ENCODE measurements at places on chromosomes 12 and 14. TPM values are rescaled to one million over a fixed set of nuclear protein-coding genes. Genes with fewer than 3 reads are reported as not detected.

Gene MYF5
- not detected for total RNA-seq

Gene SETD1B
- total RNA-seq: 4.7 TPM

Gene CELA1
- total RNA-seq: not detected

Gene PPP1R36
- 3.5 TPM for total RNA-seq

Gene CLECL1
- total RNA-seq: not detected

Gene SLC38A1
- total RNA-seq: 149 TPM

DNA sequence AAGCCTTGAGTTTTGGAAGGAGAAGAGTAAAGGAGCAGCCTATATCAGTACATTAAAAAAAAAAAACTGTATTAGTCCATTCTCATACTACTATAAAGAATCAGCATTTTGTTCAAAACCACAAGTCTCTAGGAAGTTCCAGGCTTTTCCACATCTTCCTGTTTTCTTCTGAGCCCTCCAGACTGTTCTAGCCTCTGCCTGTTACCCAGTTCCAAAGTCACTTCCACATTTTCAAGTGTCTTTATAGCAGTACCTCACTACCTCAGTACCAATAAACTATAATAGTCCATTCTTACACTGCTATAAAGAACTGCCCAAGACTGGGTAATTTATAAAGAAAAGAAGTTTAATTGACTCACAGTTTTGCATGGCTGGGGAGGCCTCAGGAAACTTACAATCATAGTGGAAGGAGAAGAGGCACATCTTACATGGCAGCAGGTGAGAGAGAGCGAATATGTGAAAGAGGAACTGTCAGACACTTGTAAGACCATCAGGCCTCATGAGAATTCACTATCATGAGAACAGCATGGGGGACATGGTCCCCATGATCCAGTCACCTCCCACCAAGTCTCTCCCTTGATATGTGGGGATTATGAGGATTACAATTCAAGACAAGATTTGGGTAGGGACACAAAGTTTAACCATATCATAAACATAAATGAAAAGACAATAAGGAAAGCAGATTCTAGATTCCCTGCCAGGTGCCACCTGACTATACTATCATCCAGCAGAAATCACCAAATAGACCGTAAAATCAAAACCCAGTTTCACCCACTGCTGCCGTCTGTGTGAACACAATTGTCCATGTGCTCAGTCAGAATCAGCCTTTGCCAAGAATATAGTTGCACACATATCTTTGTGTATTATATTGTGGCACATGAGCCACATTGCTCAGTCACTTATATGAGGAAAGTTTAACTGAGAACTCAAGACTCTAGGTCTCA is 27.8 kb downstream of the TOGARAM1 start:
- no peak for DNase-seq

- DNase-seq: no peak
Measured at GRCh38 chr12:11896417-11896929, 174.3 kb upstream of the BCL2L14 start.

- no peak for DNase-seq
Measured at GRCh38 chr12:34601689-34602088, 579.4 kb downstream of the ALG10 start.

DNA sequence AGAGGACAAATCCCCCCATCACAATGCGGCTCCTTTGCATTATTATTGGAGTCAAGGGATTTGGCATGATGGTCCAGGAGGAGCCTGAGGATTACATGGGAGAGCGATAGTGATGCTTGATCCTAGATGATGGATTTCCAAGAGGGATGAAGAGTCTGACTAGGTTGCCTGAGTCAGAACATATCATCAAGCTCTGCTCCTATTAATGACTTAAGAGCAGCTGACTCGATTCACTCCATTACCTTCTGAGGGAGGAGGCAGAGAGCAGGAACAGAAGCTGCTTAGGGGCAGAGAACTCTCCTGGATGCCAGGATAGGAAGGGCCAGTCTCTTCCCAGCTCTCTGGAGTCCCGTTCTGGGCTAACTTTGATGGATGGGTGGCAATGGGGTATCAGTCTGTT is 54.0 kb upstream of the CISTR start:
- no peak for DNase-seq

GRCh38 chr14:20712904-20713303 is 24.3 kb downstream of the ANG start:
- DNase-seq: no peak

- DNase-seq: peak; percentile 87
Measured at GRCh38 chr12:68267892-68268396, 14.5 kb upstream of the IL22 start.

DNA sequence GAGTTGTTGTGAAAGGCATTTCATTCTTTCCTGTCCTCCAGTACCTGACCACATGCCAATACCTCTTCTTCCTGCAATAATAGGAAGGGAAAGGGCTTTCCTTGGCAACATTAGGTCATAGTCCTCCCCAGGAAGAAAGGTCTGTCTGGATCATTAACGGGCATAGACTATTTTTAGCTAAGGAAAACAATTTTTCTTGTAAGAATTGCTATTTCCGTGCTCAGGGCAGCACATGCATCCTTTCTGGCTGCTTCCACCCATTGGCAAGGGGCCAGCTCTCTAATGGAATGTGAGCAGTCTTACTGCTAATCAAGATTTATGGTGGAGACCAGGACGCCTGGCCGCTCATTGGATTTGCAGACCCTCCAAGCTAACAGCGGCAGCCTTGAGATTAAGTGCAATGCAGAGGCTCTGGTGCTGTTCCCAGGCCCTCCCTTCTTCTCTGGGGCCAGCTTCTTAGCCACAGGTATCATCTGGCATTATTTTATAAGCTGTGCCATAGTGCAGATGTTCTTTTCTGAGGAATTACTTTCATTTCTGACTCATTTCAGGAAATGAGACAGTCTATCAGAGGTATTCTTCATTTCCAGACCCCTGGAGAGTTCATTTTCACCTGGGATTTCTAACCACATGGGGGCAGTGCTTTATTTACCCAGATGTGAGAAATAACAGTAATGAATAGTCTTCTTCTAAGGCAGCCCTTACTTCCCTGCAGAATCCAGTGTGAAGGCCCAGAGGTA is 52.9 kb downstream of the ANO6 start:
- peak; percentile 91 for DNase-seq

- DNase-seq: peak; percentile 66
Measured at GRCh38 chr12:10140001-10140400, 10.0 kb upstream of the CLEC7A start.

DNA sequence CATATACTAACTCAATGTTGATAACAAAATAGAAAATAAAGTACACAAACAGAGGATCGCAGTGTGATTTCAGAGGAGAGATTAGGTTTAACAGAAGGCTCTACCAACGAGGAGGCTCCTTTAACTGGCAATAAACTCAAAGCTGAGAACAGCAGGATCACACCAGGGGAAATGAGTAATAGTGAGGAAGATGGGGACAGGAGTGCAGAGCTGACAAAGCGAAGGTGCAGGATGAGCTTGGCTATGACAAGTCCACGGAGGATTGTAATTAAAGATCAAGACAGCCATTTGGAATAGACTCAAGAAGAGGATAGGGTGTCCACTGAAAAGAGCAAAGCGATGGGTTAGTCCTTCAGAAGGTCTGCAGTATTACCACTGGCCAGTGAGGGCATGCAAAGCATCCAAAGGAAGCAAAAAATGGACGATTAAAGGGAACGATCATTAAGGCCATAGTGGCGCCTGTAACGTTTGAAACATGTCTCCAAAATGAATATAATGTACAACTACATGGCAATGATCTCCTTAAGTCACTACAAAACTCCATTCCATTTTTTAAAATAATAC is 85.3 kb downstream of the GRIN2B start:
- no peak for DNase-seq

GRCh38 chr12:118315821-118316220 is 56.9 kb downstream of the TAOK3 start:
- DNase-seq: no peak

DNA sequence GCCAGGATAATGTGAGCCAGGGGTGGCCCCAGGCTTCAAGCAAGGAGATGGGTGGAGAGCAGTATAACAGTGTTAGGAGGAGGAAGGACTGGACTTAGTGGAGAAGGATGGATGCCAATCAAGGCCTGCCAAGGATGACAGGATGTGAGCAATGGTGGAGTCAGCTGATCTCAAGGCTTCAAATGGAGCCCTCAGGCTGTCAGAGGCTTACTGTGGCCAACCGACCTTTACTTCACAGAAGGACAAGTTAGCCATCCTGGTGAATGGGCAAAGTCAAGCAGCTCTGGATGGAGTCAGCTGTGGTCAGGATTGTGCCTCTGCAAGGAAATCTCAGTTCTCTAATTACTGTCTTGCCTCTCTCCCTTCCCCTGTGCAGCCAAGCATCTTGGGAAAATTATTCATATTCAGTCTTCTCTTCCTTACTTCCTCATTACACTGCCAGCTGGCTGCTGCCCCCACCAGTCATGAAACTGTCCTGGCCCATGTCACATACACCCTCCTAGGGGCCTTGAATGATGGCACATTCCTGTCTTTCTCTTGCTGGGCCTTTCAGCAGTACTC is 7.6 kb upstream of the STAT6 start:
- no peak for DNase-seq

DNA sequence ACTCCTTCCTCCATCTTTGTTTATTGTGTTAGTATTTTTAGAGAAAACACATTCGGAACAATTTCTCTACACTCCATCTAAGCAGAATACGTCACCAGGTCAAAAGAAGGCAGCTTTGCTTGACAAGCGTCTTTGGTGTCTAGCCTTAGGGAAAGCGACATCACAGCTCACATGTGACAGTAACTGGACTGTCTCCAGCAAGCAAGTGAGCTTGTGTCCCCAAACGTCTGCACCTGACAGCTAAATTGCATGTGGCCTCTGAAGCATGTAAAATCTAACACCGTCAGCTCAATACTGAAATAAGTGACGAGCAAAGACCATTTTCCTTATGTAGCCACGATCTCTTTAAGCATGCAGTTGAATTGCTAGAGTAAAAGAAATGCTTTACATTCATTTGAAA is 509.8 kb downstream of the GLT1D1 start:
- DNase-seq: no peak

DNA sequence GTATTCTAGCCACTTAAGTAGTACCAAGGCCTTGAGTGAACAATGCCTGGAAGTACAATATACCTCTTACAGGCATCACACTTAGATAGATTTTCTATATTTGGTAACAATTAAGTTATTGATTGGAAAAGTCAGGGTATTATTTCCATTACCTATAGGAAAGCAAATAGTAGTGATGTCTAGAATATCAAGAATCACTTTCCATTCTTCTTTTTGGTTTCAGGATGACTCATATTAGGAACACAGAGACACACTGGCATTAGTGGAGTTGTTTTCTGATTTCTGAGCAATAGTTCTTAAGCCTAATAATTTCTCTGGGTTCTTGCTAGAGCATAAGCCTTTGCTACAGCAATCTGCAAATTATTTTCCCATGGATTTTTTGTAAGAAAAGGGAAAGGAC is 1640.0 kb upstream of the SEL1L start:
- no peak for DNase-seq

GRCh38 chr14:98897605-98898309 is 374.2 kb downstream of the BCL11B start:
- no peak for DNase-seq

DNA sequence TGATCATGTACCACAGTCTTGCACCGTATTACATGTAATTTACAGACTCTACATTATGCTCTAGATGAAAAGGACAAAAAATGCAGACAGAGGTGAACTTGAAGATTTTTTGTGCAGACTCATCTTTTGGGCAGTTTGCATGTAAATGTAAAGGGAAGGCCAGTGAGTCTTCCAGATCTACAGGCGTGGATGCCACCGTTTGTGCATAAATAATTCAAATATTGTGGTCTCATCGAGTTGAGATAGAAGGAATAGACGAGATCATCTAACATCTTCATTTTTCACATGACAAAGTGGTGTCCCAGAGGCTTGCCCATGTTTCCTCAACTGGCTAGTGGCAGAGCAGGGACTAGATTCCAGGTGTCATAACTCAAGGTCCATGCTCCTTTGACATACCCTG is 125.2 kb downstream of the ALX1 start:
- no peak for DNase-seq

DNA sequence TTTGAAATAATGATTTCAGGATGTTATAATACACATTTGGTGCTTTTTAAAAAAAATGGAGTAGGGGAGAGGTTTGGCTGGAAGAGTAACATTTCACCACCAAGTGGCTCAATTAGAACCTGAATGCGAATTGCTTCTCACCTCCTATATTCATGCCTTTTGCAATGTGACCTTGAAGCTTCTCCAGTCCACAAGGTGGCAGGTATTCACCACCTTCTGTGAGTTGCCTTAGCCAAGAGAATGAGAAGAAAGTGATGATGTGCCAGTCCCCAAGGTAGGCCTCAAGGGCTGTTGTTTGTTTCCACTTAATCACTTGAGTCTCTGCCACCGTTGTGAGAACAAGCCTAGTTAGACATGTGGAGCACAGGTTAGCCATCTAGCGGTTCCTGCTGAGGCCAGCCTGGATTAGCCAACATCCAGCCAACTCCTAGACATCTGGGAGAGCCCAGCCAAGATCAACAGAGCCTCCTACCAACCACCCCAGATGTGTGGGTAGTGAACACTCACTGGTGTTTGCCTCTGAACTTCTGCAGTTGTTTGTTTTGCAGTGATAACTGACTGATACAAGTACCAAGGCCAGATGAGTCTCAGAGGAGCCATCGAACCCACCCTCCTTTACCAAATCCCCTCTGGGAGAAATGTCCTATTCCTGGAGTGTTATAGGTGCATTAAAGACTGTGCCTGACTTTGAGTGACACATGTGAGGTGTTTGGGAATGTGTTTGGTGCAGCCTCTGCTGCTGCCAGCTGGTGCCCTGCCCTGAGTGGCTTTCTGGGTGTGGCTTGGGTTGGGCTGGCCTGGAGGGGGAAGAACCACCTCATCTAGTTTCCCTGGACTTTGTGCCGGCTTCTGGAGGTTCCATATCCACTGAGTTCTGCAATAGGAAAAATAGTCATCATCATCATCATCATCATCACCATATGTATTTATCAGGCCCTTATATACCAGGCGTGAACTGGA is 132.5 kb upstream of the RFLNA start:
- no peak for DNase-seq

- peak; percentile 4 for DNase-seq
Measured at GRCh38 chr12:111361717-111362576, 6.9 kb downstream of the PHETA1 start.

GRCh38 chr14:104195878-104196277 is 57.5 kb downstream of the KIF26A start:
- DNase-seq: no peak

DNA sequence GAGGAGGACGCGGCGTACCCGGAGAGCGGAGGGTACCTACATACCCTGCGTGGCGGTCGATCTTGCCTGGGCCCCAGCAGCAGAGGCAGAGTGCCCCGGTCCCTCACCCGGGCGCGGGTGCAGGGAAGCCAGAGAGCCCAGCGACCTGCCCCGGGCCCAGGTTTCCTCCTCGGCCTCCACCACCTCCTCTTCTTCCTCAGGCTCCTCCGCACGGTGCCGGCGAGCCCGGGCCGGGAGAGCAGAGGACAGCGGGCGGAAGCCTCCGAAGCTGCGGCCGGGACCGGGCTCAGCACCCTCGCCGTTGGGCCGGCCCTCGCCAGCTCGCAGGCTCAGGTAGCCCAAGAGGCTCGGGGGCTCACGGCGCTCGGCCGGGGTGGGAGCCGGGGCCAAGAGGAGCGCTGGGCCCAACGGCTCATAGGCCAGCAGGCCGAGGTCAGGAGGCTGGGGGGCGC is 6.6 kb downstream of the ZNF219 start:
- DNase-seq: no peak

Data from fibroblast of villous mesenchyme (primary cell).